ENCODE measurements at places on chromosomes 2 and 18.

DNA sequence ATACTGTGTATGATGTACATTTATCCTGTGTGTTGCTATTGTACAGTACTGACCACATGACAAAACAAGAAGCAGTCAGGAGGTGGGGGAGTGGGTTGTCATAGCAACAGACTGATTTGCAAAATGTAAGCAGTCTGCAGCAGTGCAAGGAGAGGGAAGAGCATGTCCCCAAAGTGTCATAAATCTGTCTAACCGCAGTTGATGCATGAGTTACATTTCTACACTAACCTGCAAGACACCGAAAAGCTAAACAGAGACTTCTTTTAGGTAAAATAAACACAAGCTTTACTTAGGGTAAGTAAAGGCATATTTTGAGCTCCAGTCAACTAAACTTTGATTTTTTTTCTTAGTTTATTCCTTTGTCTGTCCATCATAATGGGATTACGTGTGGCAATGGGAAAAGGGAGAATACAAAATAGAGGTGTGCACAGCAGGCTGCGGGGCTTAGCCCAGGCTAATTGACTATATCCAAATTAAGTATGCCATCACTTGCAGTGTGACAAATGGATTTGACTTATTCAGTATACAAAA, 134.5 kb downstream of the MEIS1 start:
- DNase-seq: no peak

GRCh38 chr2:133346654-133347053, 221.6 kb downstream of the NCKAP5 start:
- DNase-seq: no peak

- no peak for DNase-seq
Measured at GRCh38 chr2:120606280-120606679, 129.4 kb upstream of the GLI2 start.

GRCh38 chr2:17495590-17495989, 22.6 kb downstream of the RAD51AP2 start:
- DNase-seq: no peak

GRCh38 chr2:36711741-36712314, 15.3 kb downstream of the VIT start:
- no peak for DNase-seq

All from activated T-cell treated with anti-CD3 and anti-CD28 coated beads, Interleukin-2, amount 50 U/mL, for 72 hours (primary cell).